Suppressor macrophage treated with lipopolysaccharide for 4 hours (primary cell): ENCODE measurements at places on chromosomes 3 and 15.

DNA sequence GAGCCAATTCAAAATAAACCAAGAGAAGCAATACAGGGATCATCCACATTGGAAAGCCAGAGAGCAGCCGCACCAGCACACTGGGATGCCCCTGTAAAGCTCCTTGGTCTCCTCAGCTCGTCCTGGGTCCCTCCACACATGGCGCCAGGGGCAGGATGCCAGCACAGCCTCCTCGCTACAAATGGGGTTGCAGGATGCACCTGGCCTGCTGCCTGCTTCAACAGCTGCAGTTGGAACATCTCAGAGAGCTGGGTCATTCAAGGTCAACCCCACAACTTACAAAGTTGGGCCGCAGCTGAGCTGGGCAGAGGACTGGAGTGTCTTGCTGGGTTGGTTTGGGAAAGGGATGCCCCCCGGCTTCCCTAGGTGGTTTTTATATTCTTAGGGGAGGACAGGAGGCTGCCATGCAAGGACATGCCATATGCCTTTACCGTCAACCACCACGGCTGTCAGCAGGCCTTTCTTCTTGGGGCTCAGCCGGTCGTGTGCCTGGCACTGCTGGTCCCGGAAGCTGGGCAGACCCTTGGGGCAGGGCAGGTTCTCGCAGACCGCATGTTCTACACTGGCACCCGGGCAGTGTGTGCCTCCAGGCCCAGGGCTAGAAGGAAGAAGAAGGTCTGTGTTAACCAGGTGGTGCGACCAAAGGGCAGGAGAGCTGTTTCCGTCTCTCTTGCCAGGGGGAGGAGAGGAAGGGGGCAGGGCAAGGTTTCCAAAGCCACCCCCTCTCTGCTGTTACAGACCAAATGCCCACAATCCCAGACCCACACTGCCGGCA is 225.2 kb downstream of the ADAMTS17 start:
- no peak for DNase-seq

GRCh38 chr15:38190501-38190900 is 62.1 kb upstream of the SPRED1 start:
- no peak for DNase-seq

GRCh38 chr3:135694142-135694541 is 271.4 kb upstream of the PPP2R3A start:
- no peak for DNase-seq

DNA sequence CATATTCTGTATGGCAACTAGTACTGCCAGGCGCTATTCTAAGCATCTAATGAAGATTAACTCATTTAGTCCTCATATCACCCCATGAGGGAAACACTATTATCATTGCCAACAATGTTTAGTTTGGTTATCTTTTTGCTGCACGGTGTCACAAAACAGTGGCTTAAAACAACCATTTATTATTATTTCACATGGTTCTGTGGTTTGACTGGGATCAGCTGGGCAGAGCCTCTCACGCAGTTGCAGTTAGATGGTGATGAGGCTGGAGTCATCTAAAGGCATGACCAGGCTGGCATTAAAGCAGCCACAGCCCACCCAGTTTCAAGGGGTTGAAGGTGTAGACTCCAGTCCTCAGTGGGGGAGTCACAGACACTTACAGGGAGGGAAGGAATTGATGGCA is 32.8 kb upstream of the RASA2 start:
- no peak for DNase-seq

DNA sequence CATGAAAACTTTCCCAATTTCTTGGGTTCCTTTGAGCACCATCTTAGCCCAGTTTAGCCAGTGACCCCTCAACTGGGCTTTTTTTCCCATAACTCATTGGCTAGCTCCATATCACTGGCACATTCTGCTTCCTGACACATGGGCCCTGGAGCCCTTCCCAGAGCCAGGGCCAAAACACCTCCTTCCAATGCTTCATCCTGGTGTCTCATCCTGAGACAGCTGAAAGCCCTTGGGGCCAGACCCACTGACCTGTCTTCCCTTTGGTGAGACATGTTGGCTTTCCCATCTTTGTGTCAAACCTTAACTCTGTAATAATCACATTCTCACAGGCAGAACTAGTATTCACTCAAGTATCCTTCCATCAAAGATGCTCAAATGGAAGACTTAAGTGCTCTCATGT is 82.6 kb upstream of the SMAD3 start:
- no peak for DNase-seq

GRCh38 chr3:29668233-29668632 is 387.4 kb downstream of the RBMS3 start:
- no peak for DNase-seq

DNA sequence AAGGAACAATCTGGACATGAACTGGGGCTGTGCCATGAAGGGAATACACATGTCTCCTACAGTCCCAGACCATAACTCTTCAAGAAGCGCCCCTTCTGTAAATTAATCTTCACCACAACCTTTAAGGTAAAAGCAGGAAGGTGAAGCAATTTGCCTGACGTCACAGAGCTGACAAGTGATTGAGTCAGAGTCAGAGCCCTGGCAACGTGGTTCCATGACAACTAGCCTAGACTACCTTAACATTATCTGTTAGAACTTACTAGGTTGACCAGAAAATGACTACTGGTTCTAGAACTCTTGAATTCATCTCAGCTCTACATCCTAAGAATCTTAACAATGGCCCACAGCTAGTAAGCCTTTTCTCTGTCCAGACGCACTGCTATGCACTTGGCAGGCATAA is 124.6 kb downstream of the NTRK3 start:
- DNase-seq, result no peak

DNA sequence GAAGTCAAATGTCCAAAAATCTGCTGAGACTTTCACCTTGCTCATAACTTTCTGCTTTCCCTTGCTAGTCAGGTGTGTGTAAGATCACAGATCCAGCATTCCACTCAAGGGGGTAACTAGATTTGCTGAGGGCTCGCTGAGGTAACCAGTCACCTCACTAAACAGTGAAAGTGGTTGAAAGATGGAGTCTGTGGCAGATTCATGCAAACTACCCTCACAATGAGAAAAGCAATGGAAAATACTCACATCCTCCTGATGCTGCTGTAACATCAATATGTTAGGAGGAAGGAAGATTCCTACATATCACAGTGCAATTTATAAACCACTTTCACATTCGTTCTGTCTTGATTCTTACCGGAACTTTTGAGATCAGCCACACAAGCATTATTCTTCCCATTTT is 174.3 kb upstream of the BCL6 start:
- DNase-seq, result peak; percentile 88

DNA sequence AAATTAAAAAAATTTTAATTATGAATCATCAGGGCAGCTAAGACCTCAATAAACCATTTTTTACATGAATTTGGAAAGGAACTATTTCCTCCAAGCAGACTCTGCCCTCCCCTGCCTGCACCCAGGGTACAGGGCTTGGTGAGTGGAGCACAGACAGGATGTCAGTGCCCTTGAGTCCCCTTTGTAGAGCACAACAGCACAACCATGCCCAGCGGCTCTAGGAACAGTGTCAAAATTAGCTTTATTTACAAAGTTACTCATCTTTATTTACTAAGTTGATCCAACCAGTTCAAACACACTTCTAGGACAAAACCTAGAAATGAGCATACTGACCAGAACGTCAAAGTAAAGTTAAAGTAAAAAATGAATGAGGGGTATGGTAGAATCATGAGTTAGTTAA is 90.6 kb upstream of the TSC22D2 start:
- no peak for DNase-seq

GRCh38 chr3:18369551-18370185 is 55.5 kb downstream of the SATB1 start:
- no peak for DNase-seq

DNA sequence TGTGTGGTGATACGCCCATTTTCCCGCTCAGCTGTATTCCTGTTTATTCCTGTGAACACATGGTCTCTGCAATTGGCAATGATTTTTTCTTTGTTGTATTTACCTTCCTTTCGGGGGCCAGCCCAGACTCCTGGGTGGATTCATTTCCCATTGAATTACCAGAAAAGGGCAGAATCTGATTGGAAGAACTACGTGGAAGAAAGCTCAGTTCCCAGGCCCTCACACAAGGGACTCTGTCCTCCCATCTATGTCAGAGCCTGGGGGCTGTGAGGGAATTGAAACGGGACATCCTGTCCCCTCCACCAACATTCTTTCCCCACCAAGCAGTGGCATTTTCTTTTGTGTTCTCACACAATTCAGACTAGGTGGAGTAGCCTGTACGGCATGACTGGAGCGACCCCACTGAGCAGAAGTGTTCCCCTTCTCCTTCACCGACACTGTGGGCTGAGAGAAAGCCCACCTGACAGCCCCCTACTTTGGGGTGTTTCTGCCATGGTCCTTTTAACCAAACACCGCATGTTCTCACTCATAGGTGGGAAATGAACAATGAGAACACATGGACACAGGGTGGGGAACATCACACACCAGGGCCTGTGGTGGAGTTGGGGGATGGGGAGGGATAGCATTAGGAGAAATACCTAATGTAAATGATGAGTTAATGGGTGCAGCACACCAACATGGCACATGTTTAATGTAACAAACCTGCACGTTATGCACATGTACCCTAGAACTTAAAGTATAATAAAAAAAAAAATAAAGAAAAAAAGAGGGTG is 32.1 kb upstream of the RFTN1 start:
- DNase-seq, result no peak

- no peak for DNase-seq
These were observed 462.9 kb upstream of the SGO1 start for GRCh38 chr3:20648921-20649381.

DNA sequence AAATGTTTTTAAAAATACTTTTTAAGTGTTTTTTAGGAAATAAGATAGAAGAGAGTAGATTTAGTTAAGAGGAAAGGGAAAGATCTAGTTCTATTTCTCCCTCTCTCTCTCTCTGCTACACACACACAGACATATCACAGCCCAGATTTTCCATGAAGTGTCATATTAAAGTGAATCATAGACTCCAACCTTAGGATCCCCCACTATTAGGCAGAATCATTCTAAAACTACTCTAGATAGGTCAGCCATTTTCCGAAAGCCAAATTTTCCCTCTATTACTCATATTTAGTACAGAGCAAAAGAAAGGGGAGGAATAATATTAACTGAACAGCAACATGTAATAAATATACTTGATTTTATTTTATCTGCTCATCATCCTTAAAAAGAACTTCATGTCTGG is 45.1 kb upstream of the RSL24D1 start:
- DNase-seq, result no peak

- DNase-seq, result no peak
These were observed 13.7 kb downstream of the TAGLN3 start for GRCh38 chr3:112012205-112012992.

- DNase-seq, result no peak
These were observed 17.3 kb upstream of the NCK1 start for GRCh38 chr3:136844724-136845123.

- no peak for DNase-seq
These were observed 103.4 kb upstream of the MELTF start for GRCh38 chr3:197132916-197133530.

DNA sequence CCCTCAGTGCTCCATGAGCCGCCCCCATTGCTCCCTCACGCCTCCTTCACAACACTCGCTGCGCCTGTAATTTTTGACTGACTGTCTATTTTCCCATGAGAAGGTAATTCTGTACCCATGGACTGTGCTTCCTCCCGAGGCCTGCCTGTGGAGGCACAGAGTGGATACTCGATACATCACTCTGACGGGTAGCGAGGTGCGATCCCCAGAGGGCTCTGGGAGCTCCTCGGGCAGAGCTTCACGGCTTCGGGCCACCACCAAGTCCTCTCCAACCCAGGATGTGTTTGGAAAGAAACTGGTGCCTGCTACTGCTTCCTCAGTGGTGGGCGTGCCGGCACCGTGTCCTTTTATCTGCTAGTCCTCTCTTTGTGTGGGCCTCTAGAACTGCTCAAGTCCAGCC is 108.6 kb upstream of the DLG1 start:
- DNase-seq, result no peak

DNA sequence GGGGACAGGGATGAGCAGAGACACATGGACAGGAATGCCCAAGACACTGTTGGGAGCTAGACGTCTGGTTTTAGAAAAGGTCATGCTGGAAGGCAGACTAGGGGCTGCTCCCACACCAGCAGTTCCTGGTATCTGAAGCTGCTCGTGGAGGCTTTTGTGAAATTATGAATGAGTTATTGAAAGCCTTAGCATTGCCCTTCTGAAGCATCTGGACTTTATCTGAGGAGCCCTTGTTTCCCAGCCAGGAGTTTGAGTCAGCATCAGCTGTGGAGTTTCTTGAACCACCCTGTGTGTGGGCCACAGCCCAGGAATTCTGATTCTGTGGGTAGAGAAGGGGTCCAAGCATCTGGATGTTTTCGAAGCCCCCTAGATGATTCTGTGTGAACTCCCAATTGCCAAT is 258.7 kb downstream of the SLCO3A1 start:
- DNase-seq, result no peak

DNA sequence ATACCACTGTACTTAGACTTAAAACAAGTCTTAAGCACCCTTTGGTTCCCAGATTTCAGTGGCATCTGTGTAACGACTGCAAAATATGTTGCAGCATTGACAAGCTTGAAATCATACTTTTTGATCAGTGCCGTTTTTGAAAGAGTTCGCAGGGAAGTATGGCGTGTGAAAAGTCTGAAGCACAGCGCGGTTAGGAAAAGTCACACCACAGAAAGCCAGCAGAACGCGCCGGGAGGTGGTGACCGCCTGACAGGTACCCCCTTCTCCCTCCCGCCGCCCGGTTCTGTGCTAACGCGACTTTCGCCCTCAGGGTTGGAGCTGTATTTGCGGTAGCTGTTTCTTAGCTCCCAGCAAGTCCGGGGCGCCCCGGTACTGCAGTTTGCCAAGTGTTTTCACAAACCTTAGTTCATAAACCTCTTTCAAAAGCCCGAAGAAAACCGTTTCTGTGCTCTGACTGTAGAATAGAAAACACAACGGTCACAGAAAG is 481 bp upstream of the CRYBG3 start:
- DNase-seq, result peak; percentile 5

- peak; percentile 15 for DNase-seq
These were observed at the start of gene MINAR1 for GRCh38 chr15:79431636-79432344. MINAR1 (plus strand) TSS chr15:79432336; CDS start chr15:79456148, 23,812 bp downstream.

GRCh38 chr3:125960066-125960424 is 8.9 kb upstream of the ROPN1B start:
- DNase-seq, result no peak

- DNase-seq, result no peak
These were observed 19.1 kb upstream of the XIRP1 start for GRCh38 chr3:39211332-39212130.

GRCh38 chr3:50592568-50592967 is 19.0 kb downstream of the CISH start:
- peak; percentile 49 for DNase-seq

- no peak for DNase-seq
These were observed 381.2 kb downstream of the GABRG3 start for GRCh38 chr15:27352136-27352535.

GRCh38 chr3:139953131-139953910 is 18.3 kb downstream of the CLSTN2 start:
- no peak for DNase-seq

- DNase-seq, result no peak
These were observed 184.1 kb downstream of the XXYLT1 start for GRCh38 chr3:195086885-195087284.

GRCh38 chr3:169939751-169940150 is 26.9 kb upstream of the SEC62 start:
- DNase-seq, result no peak

- no peak for DNase-seq
These were observed 5.3 kb upstream of the ALPK3 start for GRCh38 chr15:84811828-84812227.
